Esophagus squamous epithelium (tissue), 5 donors: ENCODE measurements at places on chromosomes 12 and 14.

- DNase-seq, result no peak
Measured at GRCh38 chr12:67357376-67358125, 88.4 kb downstream of the CAND1 start.

- DNase-seq, result no peak
Measured at GRCh38 chr14:106787626-106788025, 1261.2 kb downstream of the TMEM121 start.

- peak; percentile 24 for DNase-seq
Measured at GRCh38 chr12:4030929-4031702, 157.9 kb upstream of the PARP11 start.

DNA sequence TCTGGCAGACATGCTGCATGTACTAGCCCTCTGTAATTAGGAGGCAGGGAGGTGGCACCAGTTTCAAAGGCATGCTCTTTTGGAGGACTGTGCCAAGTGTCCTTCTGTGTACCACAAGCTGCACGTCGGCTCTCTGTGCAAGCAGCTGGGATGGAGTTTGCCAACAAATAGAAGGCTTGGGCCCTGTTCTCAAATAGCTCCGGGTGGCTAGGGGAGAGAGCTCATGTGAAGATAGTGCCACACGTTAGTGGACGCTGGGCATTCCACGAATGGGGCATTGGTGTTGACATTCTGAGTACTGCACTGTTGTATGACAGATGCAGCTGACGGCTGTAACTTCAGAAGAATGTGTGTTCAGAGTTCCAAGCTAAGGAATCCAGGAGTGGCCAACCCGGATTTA lies 4.4 kb downstream of the AACS start:
- DNase-seq, result no peak

DNA sequence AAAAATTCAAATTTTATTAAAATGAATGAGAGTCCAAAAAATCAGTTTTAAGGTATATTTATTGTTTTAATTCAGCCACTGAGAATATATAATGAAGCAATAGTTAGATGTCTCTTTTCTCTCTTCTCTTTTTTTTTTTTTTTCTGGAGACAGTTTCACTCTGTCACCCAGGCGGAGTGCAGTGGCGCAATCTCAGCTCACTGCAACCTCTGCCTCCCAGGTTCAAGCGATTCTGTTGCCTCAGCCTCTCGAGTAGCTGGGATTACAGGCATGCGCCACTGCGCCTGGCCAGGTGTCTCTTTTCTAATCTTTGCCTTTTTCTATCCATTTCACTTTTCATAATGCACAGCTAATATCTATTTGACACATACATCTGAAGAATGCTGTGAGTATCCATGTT lies 307.1 kb upstream of the RGS6 start:
- DNase-seq, result no peak

GRCh38 chr14:54121466-54122027 lies 164.9 kb upstream of the BMP4 start:
- no peak for DNase-seq

DNA sequence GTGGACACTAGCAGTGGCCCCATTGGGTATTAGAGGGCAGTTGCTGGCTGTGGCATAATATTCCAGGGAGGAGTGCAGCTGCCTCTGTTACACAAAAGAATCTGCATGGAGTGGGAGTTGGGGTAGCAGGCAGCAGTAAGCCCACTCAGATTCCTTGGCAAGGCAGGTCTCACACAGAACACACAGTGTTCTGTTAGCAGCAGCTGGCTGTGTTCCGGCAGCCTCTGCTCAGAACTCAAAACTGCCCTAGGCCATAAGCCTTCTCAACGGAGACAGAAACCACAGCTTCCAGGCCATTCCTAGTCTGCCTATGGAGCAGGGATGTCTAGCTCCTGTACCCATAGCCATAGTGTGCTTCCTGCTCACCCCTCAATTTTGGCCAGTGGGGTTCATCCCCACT lies 1085.4 kb downstream of the SLC6A15 start:
- DNase-seq, result no peak

DNA sequence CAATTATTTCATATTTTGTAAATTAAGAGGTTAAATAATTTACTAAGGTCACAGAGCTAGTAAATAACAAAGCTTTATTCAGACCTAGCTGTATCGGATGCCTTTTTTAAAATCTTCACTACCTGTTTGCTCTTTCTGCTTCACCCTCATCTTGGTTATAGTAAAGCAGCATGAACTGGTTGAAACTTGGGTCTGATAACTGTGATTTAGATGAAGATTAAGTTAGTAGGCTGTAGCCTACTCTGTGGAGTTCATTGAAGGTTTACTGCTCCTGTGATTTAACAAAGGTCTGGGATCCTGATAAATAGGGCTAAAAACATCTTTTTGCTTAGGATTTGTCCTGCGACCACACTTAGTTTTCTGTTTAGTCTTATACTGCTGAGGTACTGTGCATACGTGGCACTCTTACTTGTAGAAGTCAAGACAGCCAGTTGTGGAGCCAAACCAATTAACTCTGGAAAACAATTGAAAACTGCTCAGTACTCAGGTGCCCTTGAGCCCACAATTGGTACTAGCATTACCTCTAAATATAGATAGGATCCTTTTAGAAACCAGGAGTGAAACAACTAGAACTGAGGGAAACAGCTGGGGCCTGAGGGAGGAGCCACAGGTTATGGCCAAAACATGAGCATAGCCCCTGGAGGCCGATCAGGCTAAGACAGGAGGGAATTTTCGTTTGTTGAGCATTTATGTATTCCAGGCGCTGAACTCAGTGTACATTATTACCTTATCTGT lies 2.3 kb downstream of the SPATS2 start:
- no peak for DNase-seq

GRCh38 chr12:89181271-89181920 lies 170.9 kb downstream of the DUSP6 start:
- no peak for DNase-seq

- DNase-seq, result no peak
Measured at GRCh38 chr12:132061641-132062430, 82.3 kb downstream of the DDX51 start.

GRCh38 chr14:45610318-45610717 lies 357.3 kb upstream of the MIS18BP1 start:
- no peak for DNase-seq

DNA sequence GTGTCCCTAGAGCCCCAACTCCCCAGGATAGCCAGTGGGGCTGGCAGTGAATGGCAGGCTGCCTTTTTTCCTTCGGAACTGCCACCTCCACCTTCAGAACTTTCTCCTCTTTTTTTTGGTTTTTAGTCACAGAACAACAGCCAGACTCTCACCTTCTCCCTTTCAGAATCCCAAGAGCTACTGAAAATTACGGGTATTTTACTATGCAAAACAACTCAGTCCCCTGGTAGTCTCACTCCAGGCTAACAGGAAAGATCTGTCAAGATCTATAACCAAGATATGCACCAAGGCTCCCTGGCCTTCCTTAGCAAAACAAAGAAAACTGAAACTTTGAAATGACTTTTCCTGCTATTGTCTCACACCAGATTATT lies 12.5 kb downstream of the PLEKHG6 start:
- no peak for DNase-seq

GRCh38 chr12:40226705-40227104 lies 1.9 kb downstream of the LRRK2 start:
- no peak for DNase-seq

- no peak for DNase-seq
Measured at GRCh38 chr12:12837025-12837812, 24.1 kb downstream of the DDX47 start.

DNA sequence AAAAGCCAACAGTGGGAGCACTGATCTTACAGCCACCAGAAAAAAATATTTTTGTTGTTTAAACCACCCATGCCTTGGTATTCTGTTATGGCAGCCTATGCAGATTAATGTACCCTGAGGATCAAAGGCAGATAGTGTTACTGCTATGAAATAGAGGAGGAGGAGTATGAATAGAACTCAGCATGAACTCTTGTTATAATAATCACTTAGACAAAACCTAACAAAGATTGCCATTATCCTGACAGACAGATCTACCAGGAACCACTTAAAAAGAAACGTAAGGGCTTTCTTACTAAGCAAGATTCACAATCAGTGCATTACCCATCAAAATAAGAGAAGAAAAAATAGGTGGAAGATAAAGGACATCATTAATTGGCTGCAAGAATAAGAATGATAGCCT lies 558.3 kb downstream of the GALC start:
- DNase-seq, result no peak

DNA sequence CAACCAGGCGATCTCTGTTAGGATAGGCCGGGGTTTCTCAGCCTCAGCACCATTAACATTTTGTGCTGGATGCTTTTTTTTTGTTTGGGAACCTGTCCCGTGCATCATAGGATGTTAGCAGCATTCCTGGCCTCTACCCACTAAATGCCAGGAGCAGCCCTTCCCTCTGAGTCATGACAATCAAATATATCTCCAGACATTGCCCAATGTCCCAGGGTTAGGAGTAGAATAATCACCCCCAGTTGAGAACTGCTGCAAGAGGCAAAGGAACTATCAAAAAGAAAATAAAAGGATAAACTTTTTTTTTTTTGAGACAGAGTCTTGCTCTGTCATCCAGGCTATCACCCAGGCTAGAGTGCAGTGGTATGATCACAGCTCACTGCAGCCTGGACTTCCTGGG lies 76.0 kb downstream of the ACACB start:
- no peak for DNase-seq

DNA sequence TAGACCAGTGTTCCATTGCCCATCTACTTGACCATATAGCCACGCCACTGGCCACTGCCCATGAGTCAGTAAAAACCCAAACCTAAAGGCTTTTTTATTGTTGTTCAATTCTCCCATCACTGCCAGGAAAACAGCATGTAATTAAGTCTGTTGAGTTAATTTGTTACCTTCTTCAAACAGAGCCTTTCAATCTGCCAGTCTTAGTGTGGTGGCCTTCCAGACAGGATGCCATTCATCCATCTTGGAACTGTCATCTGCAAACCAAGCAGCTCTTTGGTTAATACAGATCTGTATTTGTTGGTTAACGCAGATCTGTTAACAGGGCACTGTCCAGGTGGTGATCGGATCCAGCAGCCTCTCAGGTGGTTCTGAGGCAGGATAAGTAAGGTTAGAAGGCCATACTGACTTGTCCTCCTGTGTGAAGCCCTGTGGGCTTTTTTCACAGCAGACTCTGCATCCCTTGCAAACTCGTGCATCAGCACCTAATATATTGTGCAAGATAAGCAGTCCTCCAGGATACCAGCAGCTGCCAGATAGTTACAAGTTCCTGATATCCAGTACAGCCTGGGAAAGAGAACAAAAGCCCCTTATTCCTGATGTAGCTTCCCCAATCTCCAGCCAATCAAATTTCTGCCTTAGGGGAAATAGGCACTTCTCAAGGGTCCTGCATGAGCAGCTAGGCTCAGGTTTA lies 59.1 kb upstream of the DHRS4 start:
- DNase-seq, result no peak

GRCh38 chr14:68656452-68656851 lies 136.4 kb downstream of the ZFP36L1 start:
- no peak for DNase-seq

DNA sequence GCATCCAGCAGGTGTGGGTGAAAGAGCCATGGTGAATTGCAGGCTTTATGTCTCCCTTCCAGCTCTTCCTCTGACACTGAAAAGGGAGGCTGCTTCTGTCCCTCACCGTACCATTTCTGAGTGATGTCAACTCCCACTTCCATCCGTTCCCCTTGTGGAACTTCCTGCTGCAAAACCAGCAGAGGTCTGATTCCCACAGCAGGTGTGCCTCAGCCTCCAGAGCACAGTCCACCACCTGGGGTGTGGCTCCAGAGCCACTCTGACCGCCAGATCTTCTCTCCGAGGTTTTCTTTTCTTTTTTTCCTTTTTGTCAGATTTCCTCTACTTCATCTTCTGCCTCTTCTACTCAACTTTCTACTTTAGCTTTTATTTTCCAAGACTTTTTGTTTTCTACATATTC lies 62.7 kb downstream of the CDC42BPB start:
- DNase-seq, result no peak

GRCh38 chr14:71730471-71730870 lies 201.8 kb upstream of the RGS6 start:
- no peak for DNase-seq

DNA sequence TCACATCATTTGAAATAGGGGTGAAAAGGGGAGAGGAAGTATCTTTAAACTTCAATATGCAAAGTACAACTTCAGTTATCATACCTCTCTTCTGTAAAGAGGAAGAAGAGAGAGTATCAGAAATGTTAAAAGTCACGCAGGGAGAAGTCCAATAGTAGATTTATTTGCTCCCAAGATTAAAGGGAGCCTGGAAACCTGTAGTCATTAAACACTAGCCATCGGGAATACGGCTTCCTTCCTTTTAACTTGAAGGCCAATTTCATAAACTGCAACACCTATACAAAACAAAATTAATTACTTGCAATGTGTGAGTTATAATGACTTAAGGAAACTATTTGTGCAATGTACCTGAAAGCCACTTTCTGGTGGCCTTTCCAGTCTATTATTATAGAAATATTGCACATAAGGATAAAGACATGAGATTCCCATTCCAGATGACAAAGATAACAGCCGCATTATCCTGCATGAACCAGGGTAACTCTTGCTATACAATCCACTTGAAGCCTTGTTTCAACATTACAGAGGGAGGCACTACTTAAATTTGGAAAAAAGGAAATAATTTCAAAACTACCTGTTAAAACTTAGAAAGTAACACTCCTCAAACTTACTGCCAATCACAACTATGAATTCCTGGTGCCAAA lies 4.6 kb downstream of the BTG1 start:
- no peak for DNase-seq

DNA sequence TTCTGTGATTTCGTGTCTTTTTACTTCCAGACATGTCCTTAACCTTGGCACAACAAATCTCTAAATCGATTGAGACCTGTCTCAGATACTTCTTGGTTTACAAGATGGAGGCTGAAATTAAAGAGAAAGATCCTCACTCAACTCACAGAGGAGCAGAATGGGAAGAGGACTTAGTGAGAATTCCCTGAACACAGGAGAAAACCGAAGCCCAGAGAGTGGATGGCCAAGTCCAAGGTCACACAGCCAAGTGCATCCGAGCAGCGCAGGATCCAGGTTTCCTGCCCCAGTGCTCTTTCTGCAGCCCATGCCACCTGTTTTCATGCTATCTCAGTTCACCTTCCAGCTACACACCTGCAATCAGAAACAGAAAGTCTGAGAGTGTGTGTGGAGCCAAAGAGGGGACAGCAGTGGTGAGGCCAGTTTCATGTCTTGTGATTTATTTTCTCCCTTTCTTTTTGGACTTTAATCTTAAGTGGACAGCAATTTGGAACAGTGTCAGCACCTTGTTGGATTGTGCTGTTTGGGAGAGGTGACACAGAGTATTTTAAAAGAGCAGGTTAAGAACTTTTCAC lies 22.9 kb upstream of the TCL1B start:
- DNase-seq, result no peak

- DNase-seq, result no peak
Measured at GRCh38 chr14:92646952-92647796, 101.3 kb downstream of the LGMN start.

DNA sequence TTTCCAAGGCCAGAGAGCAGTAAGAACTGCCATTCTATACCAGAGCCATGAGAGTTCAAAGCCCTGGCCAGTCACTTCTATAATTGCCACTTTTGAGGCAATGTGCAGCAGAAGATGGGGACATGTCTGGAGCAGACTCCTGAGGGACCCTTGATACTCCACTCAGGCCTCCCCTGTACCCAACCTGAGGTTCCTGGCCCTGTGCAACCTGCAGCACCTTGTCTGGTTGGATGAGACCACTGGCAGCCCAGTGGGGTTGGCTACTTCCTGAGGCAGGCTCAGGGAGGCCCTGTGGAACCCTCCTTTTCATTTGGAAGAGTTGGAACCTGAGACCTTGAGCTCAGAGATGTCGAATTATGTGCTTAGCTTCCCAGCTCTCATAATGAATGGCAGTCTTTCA lies 54.4 kb downstream of the GALNT16 start:
- no peak for DNase-seq

GRCh38 chr14:54782751-54783659 lies 119.6 kb downstream of the GCH1 start:
- no peak for DNase-seq
